Suprapubic skin (tissue), 4 donors: ENCODE measurements at places on chromosomes 3 and 15. TPM values are rescaled to one million over a fixed set of nuclear protein-coding genes. Genes with fewer than 3 reads are reported as not detected.

LRRN1 gene
- total RNA-seq, result 7.5 TPM

DNA sequence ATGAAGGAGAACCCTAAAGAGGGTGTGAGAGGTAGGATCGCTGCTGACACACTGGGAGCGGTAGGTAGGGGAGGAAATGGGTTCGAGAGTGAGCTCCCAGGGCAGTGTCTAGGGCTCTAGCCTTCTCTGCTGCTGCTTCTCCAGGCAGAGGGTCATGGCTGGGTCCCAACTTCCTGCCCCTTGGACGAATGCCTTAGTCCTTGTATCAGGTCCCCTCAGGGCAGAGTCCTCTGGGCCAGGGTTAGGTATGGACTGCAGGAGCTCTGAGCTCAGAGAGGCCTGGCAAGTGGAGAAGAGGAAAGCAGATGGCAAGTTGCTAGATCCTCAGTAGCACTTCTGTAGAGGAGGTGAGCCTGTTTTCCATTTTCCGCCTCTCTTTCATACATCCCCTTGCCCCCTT, 2.9 kb downstream of the CORO2B start:
- no peak overlapping the region for H3K4me3 ChIP-seq
- H3K4me1 ChIP-seq, result peaks cover 43% of the 10 kb centered on the region
- no peaks in the 10 kb centered on the region for H3K27me3 ChIP-seq
- no peak overlapping the region for H3K27ac ChIP-seq
- no peaks in the 10 kb centered on the region for H3K36me3 ChIP-seq

GP9 gene
- total RNA-seq, result not detected

LARP6 gene
- 6.2 TPM for total RNA-seq

- H3K27ac ChIP-seq, result no peak overlapping the region
- peaks cover 8% of the 10 kb centered on the region for H3K4me1 ChIP-seq
- no peak overlapping the region for H3K4me3 ChIP-seq
- H3K27me3 ChIP-seq, result no peaks in the 10 kb centered on the region
- no peaks in the 10 kb centered on the region for H3K36me3 ChIP-seq
These were observed 126.4 kb downstream of the P2RY1 start for GRCh38 chr3:152961323-152961722.

- H3K27ac ChIP-seq, result peak overlapping the region; percentile 96
- DNase-seq, result peak; percentile 94
- peaks cover 86% of the 10 kb centered on the region for H3K4me1 ChIP-seq
- H3K36me3 ChIP-seq, result no peaks in the 10 kb centered on the region
- H3K4me3 ChIP-seq, result peak overlapping the region; percentile 93
These were observed 1.3 kb downstream of the ARL6IP5 start for GRCh38 chr3:69085833-69086722.

GOLGA6A gene
- total RNA-seq, result 0.21 TPM

SUSD5 gene
- total RNA-seq, result 0.60 TPM

DNA sequence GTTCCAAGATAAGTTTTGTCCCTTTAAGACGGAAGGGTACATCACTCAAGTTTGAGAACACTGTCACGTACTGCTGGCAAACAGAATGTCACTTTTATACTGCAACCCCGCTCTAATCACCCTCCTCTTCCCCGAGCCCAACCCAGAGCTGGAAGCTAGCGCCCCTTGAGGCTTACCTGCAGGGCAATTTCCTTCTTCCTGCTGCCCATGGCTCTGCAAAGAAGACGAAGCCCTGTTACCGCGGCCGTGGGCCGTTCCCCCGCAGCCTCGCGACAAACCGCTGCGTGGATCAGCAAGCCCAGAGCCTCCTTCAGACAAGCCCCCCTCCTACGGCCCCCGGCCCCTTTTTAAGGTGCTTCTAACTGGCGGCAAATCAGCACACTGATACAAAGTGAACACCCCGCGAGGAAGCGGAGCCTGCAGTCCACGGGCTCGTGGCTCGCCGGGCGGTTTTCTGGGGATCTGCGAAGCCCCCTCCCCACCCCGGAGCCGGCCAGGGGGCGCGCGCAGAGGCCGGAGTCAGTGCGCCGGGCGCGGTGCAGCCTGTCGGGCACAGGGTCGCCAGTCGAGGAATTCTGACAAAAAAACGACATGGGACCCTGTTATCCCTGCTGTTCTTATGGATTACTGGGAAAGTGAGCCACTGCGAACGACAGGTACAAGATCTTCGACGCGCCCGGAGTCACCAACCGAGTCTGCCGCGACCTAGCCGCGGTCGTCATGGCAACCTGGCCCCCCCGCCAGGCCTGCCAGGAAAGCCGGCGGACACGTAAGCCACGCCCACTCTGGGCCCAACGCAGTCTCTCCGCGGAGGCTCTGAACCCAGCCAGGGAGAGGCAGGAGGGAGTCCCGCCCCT, at the start of gene NME9:
NME9 (minus strand) TSS at position 725 of the 857 bp plus-strand sequence; CDS start at position 209, 516 bp downstream.
- peaks cover 12% of the 10 kb centered on the region for H3K4me1 ChIP-seq
- no peaks in the 10 kb centered on the region for H3K27me3 ChIP-seq
- H3K36me3 ChIP-seq, result no peaks in the 10 kb centered on the region
- H3K4me3 ChIP-seq, result peak within 1 kb of the TSS; percentile 65

- no peak overlapping the region for H3K27ac ChIP-seq
- H3K27me3 ChIP-seq, result peaks cover 29% of the 10 kb centered on the region
- no peaks in the 10 kb centered on the region for H3K4me1 ChIP-seq
- H3K4me3 ChIP-seq, result no peak overlapping the region
These were observed 17.1 kb downstream of the CTXND1 start for GRCh38 chr15:80234883-80235282.

- H3K27ac ChIP-seq, result no peak overlapping the region
- no peaks in the 10 kb centered on the region for H3K27me3 ChIP-seq
- no peak for DNase-seq
- no peak overlapping the region for H3K4me3 ChIP-seq
These were observed 13.4 kb downstream of the ANP32A start for GRCh38 chr15:68807249-68807648.

GRCh38 chr15:90264671-90265070, 801 bp upstream of the NGRN start:
- peak overlapping the region; percentile 99 for H3K27ac ChIP-seq
- DNase-seq, result no peak
- H3K27me3 ChIP-seq, result no peaks in the 10 kb centered on the region
- peaks cover under 1% of the 10 kb centered on the region for H3K36me3 ChIP-seq

GRCh38 chr3:1943395-1944118, 155.1 kb upstream of the CNTN4 start:
- no peaks in the 10 kb centered on the region for H3K36me3 ChIP-seq
- no peak overlapping the region for H3K4me3 ChIP-seq
- no peak for DNase-seq
